ENCODE measurements at places on chromosomes 4 and X. TPM values are rescaled to one million over a fixed set of nuclear protein-coding genes. Genes with fewer than 3 reads are reported as not detected.

Gene RASGEF1B
- total RNA-seq = 3.7 TPM

Gene TGIF2LX
- not detected for total RNA-seq

Gene IRAK1
- 110 TPM for total RNA-seq

Gene CYBB
- not detected for total RNA-seq

Gene PDHA1
- total RNA-seq = 68.6 TPM

Gene CXCL6
- total RNA-seq = 6.2 TPM

Gene ETDB
- total RNA-seq = not detected

Gene BDH2
- total RNA-seq = 28.2 TPM

Gene TCP11X1
- not detected for total RNA-seq

Gene KLKB1
- total RNA-seq = not detected

Gene TDO2
- total RNA-seq = not detected

Gene NAP1L3
- 0.33 TPM for total RNA-seq
